ENCODE measurements at places on chromosomes 7 and 10.

- no peak for DNase-seq
Observed at GRCh38 chr7:140242057-140243031, 65.6 kb upstream of the KDM7A start.

DNA sequence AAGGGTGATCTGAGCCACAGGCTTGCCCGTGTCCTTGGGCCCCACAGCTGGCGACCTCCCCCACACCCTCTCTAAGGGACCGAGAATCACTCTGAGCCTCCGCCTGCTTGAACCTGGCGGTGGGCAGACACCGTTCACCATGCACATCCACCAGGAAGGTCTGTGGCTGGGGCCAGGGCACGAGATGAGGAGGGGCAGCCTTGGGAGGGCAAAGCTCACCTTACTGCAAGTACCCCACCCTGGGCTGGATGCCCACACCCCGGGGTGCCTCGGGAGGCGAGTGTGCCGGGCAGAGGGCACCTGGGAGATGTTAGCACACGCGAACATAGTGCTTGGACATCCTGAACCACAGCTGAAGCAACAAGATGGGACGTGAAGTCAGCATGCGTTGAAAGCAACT lies 211.9 kb downstream of the ELFN1 start:
- no peak for DNase-seq

DNA sequence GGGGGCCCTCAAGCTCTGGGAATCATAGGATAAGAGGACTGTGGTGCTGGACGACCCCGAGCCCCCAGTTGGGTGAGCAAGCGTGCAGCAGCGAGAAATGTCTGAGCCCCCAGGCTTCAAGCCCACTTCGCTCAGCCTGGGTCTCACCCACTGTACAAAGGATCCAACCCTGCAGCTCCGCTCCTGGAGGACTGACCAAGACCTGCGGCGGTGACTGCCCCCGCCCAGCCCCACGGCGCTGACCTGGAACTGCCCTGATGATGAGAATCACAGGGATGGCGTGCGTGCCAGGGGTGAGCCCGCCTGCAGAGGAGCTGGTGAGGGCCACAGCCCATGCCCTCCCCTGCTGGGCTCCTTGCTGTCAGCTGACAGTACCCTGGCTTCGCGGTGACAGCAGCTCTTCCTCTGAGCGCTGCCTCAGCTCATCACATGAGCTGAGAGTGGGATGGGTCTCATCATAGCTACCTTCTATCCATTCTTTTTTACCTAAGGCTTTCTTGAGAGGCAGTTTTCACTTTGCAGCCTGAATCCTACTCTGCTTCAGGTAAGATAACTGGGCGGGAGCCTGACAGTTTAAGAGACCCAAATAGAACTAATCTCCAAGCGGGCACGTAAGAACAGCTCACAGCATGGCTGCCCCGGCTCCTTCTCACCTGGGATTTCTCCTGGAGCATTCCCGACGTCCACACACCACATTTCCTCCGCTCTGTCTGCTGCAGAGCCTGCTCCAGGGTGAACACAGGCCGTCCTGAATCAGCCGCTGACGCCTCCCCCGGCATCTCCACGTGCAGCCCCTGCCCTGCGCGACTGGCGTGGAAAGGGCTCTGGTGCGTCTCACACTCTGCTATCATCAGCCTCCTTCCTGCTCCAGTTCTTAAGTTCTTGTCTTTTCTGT lies 329.9 kb downstream of the PTPRN2 start:
- DNase-seq, result no peak

GRCh38 chr7:7265081-7266075 lies 83.0 kb downstream of the C1GALT1 start:
- no peak for DNase-seq

DNA sequence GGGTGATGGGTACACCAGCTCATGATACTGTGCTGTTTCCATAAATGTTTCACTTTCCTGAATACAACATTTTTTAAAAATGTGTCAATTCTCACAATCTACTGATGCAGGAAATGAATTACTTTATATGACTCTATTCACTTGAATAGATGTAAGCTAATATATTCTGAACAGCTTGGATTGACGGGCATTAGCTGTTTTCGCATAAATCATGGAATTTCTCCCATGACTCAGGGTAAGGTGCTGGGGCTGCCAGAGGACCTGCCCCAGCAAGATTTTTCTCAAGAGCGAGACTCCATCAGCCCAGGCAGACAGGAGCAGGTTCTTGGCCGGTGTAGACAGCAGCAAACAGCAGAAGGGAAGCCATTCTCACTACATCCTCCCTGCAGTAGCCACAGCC lies 107.1 kb downstream of the PFKFB3 start:
- no peak for DNase-seq
